Esophagus squamous epithelium (tissue), 5 donors: ENCODE measurements at places on chromosomes 7 and 10.
A peak's percentile ranks its signal among the peaks of the same experiment; 100 is the strongest.

GRCh38 chr10:21503542-21503941 lies 21.9 kb downstream of the SKIDA1 start:
- no peak for DNase-seq

DNA sequence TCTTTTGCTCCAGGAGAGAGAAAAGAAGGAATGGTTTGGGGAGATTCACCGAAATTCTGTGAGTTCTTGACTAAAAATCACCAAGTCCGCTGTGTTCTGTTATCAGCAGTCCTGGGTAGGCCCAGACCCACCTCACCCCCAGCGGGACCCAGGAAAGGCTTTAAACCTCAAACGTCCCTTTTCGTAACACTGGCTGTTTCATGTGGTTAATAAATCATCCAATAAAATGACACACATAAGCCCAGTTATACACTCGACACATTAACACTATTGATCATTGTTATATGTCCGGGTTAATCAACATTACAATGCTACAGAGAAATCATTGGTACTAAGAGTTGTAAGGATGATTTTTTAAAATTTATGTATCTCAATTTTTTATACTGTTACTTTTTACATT lies 25.2 kb downstream of the DIP2C start:
- DNase-seq, result no peak

DNA sequence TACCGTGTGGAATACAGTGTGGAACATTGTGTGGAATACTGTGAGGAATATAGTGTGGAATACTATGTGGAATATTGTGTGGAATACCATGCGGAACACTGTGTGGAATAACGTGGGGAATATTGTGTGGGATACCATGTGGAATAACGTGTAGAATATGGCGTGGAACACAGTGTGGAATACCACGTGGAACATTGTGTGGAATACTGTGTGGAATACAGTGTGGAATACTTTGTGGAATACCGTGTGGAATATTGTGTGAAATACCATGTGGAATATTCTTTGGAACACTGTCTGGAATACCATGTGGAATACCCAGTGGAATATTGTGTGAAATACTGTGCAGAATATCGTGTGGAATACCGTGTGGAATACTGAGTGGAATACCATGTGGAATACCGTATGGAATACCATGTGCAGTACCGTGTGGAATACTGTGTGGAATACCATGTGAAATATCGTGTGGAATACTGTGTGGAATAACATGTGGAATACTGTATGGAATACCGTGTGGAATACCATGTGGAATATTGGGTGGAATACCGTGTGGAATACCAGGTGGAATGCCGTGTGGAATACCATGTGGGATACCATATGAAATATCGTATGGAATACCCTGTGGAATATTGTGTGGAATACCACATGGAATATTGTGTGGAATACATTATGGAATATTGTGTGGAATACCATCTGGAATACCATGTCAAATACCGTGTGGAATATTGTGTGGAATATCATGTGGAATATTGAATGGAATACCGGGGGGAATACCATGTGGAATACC lies 133.1 kb upstream of the CHST15 start:
- DNase-seq, result no peak

GRCh38 chr7:127252778-127253280 lies at the start of gene GRM8:
Gene GRM8, minus strand, starts transcription at chr7:127252941.
- DNase-seq, result no peak

DNA sequence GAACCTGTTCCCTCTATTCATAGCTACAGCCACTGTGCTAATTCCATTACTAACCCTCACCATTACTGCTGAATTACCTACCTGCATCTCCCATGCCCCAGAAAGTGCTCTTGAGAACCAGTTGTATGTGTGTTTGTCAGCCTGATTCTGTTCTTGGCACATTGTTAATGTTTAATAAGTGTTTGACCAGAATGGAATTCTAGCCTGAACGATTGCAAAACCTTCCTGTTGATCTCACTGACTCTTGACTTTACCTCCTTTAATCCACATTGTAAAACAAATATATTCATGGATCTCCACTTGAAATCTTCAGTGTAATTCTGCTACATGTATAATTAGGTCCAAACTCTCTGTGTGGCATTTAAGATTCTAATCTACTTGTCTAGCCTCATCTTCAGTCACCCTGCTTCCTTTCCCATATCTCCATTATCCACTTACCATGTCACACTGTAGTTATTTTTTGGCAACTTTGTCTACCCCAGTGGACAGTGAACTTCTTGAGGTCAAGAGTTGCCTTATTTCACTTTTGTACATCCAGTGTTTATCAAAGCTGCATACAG lies 4.9 kb downstream of the ZNF277 start:
- no peak for DNase-seq

- DNase-seq, result no peak
Observed at GRCh38 chr10:58771863-58772262, 259.2 kb downstream of the BICC1 start.

GRCh38 chr10:122475591-122476332 lies 14.4 kb downstream of the HTRA1 start:
- no peak for DNase-seq

DNA sequence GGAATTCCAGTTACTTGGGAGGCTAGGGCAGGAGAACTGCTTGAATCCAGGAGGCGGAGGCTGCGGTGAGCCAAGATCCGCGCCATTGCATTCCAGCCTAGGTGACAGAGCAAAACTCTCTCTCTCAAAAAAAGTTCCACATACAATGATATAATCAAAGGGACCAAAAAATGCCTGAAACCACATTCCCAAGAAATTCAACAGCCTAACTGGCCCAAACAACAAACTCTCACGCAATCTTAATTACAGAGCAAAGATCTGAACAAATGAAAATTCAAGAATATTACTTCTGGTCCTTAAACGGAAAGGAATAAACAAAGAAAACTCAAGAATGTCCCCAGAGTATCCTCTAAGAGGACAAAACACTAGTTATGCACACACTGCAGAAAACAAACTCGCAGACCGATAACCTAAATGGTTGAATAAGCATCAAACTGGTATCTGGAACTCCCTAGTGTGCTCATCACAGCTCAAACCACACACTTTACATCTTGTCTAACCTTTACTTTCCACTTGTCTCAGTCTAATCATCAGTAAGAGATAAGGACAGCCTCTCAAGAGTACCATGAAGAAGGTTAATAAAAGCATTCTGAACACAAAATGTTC lies 3.7 kb downstream of the OGA start:
- DNase-seq, result no peak

DNA sequence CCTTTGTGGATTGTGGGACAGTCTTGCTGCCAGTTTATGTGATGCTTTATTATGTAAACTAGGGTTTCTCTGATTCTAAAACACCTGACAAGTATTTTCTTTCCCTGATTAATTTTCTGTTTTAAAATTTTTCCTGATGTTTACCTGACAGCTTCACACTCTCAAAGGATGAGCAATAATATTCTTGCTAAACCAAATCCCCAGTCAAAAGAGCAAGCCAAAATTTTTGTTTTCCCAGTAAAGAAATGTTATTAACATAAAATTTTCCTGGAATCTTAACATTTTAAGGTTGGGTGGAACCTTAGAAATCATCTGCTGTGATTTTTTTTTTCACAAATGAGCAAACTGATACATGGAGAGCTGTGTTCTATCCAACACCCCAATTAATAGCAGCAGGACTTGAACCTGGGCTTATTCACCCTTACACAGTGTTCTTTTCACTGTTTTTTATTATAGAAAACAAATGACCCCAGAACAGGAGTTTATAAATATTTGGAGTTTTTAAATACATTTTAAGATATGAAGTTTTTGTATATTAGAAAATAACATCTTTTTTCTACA lies 185.2 kb upstream of the VIPR2 start:
- DNase-seq, result no peak

GRCh38 chr10:89217057-89217990 lies 10.2 kb upstream of the CH25H start:
- DNase-seq, result no peak

DNA sequence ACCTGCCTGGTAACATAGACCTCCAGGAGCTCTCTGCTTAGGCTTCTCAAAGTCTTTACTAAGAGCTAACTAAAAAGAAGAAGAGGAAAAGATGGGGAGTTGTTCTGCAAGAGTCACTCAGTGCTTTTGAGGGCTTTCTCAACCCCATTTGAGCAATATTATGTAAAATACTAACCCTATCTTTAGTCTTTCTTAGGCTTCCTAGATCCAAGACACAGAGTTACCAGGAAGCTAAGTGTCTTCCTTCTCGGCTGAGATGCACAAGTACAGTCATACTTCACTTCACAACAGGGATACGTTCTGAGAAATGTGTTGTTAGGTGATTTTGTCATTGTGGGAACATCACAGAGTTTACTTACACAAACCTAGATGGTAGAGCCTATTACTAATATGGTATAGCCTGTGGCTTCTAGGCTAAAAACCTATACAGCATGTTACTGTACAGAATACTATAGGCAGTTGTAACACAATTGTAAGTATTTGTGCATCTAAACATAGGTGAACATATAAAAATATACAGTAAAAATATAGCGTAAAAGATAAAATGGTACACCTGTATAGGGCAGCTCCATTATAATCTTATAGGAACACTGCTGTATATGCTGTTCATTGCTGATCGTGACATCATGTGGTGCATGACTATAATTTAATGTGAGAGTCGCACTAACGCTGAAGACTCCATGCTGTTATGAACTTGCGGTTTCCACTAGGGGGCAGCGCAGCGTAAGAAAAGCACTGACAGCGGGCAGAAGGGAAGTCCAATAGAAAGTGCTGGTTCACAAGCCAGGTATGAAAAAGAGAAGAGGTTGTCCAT lies 16.3 kb downstream of the ANKRD22 start:
- peak; percentile 17 for DNase-seq

GRCh38 chr7:147586526-147586925 lies 1004.0 kb upstream of the C7orf33 start:
- DNase-seq, result no peak

DNA sequence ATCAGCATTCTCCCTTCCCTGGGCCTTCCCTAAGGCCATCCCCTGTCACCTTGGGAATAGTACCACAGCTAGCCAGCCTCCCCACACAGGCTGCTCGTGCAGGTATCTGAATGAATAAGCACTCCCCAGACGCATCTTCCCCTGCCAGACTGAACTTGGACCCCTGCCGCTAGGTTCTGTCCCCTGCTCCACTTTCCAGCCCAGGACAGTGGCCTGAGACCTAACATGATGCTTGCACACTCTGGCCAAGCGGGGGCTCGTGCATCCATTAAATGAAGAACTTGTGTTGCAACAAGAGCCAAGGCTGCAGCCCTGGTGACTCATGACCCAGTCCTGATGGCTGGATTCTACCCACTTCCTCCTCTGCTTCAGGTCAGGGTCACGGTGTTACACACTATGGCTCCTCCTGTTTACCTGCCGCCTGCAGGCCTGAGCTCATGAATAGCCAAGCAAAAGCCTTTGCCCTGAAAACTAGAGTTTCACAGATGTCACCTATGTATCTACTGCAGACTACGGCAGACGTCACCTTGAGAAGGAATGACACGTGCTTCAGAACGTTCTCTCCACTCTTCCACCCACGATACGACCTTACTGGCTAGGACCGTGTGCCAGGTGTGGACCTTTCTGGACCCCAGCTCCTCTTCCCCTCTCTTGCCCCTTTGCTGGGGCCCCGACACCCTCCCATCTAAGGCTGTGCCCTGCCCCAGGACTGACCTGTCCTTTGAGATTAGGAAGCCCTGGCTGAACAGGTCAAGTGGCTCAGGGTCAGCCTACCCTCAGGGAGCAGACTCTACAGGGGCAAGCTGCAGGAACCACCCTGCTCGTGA lies 6.5 kb downstream of the ASB13 start:
- DNase-seq, result peak; percentile 23

DNA sequence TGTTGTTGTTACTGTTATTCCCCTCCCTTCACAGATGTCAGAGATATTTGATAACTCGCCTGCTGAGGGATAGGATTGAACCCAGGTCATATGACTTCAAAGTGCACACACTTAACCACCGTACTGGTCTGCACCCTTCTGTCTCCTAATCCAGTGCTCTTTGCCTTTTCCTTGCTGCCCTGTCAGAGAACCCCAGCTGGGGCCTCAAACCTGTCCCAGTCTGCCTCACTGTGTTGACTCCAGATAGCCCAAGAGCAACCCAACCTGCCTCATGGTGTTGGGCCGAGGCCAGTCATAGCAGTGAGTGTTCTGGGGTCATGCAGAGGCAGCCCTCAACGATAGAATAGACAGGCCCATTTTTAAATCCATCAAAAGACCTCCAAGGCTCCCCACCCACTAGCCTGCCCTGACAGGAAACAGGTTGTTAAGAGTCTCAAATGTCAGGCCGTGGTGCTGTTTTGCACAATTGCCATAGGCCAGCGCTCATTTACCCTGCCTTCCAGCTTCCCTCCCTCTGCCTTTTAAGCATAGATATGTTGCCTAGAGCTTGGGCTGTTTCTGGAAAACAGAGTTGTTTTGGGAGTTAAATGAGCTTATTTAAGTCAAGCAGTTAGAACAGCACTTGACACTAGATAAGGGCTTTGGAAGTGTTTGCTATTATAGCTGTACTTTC lies 37.0 kb upstream of the PDCD4 start:
- no peak for DNase-seq

GRCh38 chr7:135965602-135966001 lies 11.6 kb downstream of the MTPN start:
- DNase-seq, result no peak

DNA sequence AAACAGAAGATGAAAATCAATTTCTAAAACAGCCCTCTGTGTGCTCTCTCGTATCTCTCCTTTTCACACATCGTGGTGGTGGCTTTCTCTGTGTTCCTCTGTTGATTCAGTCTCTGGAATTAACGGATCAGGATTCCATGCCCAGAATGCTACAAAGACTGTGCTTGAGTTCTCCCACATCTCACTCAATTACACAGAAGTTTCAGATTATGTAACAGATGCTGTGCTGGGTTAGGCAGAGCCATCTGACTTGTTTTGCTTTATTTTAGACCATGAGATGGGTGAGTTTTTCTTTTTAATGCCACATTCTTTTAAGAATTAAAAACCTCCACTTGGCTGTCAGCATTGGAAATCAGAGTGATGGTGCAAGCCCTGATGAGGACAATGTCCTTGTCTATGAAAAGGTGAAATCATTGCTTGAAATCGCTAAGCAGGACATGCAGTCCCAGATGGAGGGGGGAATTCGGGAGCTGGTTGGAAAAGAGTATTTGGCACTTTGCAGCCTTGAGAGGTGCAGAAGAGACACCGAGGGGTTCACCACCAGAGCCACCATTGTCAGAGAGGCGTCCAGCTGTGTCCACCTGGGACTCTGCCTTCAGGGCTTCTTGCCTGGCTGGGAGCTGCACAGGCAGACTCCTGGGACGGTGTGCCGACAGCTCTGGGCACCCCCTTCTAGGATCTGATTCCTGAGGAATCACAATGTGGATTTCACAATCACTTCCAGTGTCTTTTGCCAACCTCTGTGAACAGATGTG lies 80.4 kb downstream of the EGFR start:
- DNase-seq, result no peak

- no peak for DNase-seq
Observed at GRCh38 chr7:114302858-114303257, 111.8 kb upstream of the FOXP2 start.

- no peak for DNase-seq
Observed at GRCh38 chr10:4136121-4136520, 351.1 kb upstream of the KLF6 start.
